Frontal cortex (tissue), 4 donors: ENCODE measurements at places on chromosomes 6 and 20.

DNA sequence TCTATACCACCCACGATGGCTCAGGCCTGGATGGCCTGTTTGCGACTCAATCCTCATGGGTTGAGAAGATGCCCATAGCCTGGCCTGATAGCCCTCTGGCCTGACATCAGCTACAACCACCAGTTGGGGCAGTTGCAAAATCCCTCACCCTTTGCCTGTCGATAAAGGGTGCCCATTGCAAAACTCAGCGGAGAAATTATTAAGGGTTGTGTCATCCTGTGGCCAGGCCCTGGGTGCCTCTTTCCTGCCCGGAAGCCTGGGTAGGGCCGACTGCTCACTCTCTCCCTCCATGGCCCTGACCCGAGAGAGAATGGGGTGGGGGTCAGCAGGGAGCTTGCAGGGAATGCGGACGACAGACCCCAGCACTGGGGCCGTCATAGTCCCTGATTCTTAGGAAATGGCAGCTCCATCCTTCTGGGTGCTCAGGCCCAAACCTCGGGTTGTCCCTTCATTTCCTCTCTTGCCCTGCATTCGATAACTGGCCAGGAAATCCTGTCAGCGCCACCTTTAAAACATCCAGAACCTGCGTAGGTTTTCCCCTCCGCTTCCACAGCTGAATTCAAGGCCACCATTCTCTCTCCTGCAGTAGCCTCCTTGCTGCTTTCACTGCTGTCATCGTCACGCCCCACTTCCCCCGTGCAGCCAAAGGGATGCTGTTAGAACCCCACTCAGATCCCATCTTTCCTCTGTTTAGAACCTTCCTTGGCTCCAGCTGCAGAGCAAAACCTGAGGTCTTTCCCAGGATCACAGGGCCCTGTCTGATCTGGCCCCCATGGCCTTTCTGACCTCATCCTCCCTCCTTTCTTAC lies 31.1 kb downstream of the CEBPB start:
- peak; percentile 38 for DNase-seq

DNA sequence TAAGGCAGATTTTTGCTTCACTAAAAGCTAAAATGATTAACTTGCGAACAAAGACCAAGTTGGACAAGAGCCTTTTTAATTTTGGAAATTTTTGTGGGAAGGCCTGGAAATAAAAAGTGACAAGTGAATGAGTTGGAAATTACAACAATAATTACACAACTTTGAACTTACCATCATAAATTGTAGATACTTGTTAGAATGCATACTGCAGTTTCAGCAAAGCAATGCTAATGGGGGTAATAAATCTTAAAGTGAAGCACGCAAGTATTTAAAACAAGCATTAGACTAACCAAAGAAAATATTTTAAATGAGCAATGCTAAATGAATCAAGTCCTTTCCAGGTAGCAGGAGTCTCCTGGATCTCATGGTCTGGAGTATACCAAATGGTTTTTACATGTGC lies 83.2 kb upstream of the EYA4 start:
- DNase-seq: no peak

- no peak for DNase-seq
Observed at GRCh38 chr20:58141971-58142842, 86.2 kb downstream of the ANKRD60 start.

- DNase-seq: peak; percentile 45
Observed at GRCh38 chr6:44004625-44005506, 122.4 kb downstream of the MRPL14 start.

- no peak for DNase-seq
Observed at GRCh38 chr6:12927746-12928145, 211.2 kb downstream of the PHACTR1 start.

- DNase-seq: no peak
Observed at GRCh38 chr20:36339646-36340592, 33.8 kb downstream of the DLGAP4 start.

- DNase-seq: no peak
Observed at GRCh38 chr6:139154881-139155547, 20.1 kb downstream of the HECA start.

GRCh38 chr6:24643920-24644319 lies 2.1 kb downstream of the KIAA0319 start:
- DNase-seq: no peak

DNA sequence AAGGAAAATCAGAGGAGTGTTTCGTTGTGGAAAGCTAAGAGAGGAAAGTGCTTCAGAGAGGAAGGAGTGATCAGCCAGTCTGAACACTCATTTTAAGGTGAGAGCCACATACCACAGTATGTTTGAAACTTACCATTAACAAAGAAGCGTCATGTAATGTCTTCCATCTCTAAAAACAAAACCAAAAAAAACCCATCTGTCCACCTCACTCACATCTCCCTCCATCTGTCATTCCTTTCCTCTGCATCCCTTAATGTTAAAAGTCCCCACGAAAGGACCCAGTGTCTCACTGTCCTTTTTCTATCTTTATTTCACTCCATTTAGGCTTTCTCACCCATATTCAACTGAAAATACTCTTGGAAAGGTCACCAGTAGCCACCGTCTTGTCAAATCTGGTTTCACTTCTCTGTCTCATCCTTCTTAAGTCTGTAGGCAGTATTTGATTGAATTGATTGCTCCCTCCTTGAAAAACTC lies 59.4 kb upstream of the GNRH2 start:
- DNase-seq: no peak

- no peak for DNase-seq
Observed at GRCh38 chr6:20313960-20314530, 87.6 kb upstream of the E2F3 start.

DNA sequence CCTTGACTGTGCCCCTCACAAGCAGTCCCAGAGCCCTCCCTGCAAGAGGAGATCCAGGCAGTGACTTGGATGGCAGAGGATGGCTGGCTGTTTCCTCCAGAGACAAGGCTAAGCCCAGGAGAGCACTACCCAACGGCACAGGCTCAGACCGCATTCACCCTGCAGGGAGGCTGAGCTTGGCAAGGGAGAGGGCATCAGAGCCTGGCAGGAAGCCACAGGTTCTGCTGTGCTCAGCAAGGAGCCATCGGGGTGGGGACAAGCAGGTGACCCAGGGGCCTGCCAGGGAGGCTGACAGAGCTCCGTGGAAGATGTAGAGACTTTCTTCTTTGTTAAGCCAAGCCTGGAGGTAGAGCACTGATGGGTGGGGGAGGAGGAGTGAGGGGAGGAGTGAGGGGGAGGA lies 159.2 kb upstream of the CST7 start:
- no peak for DNase-seq

- DNase-seq: peak; percentile 18
Observed at GRCh38 chr6:87944541-87944954, 103.1 kb upstream of the SPACA1 start.

- no peak for DNase-seq
Observed at GRCh38 chr20:57813509-57814269, 103.9 kb upstream of the PMEPA1 start.

DNA sequence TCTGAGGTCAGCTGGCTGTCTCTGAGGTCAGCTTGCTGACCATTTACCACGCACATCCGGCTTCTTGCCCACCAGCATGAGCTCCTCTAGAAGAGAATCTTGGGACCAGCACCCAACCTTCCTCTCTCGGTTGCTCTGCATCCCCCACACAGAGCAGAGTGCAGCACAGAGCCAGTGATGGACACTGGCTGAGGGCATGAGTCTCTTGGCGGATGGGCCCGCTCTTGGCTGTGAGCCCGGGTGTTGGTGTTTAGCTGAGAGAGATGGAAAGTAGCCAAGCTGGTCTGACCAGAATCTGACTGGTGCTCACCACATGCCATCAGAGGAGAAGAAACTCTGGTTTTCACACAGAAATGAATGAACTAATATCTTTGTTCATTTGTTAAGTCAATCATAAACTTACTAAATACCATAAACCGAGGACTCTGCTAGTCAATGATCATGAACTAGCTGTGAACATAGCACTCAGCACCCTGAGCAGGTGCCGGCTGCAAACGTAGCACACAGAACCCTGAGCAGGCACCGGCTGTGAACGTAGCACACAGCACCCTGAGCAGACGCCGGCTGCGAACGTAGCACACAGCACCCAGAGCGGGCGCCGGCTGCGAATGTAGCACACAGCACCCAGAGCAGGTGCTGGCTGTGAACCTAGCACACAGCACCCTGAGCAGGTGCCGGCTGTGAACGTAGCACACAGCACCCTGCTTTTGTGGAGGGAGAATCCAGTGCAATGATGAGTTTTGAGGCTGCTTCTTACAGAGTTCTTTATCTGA lies 10.4 kb upstream of the THBS2 start:
- DNase-seq: no peak
